ENCODE measurements at places on chromosomes 5 and 9.

DNA sequence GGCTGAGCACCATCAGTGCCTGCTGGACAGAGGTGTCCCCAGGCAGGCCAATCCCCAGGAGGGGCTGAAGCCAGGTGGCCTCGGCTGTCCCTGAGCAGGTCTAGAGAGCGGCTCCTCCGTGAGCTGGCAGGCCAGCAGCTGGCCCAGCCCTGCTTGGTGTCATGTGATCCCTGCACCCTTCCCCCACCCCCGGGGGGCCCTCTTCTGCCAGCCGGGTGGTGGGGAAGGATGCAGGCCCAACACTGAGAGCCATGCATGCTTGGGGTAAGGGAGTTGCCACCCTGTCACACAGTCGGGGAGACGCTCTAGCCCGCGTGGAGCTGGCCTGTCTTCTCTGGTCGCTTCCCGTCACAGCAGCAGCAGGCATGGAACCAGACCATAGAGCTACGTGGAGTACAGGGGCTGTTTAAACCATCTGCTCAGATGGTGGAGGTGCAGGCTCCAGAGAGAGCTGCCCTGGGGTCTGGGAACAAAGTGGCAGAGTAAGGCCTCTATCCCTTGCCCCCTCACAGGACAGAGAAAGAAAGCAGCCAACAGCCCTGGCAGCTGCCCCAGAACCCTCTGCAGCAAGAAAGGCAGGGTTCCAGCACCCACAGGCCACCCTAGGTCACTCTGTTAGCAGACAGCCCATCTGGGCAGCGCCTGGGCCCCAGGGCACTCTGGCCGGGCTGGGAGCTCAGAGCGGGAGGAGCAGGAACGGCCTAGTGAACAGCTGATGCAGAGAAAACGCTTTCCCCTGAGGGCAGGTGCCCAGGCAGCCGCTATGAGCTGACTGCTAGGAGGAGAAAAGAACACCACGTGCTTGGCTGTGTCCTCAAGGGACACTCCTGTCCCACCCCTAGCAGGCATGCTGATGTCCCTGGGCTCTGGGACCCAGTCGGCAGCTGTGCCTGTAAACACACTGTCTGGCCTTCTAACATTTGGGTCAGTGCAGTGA, 6.8 kb downstream of the RALGDS start:
- DNase-seq: no peak

- DNase-seq: no peak
These were observed 83.9 kb downstream of the RIC1 start for GRCh38 chr9:5712651-5713390.

- peak; percentile 3 for DNase-seq
These were observed 47.6 kb downstream of the ACO1 start for GRCh38 chr9:32431940-32432555.

- DNase-seq: no peak
These were observed 1259.0 kb upstream of the NUDT12 start for GRCh38 chr5:104821606-104822005.

- DNase-seq: no peak
These were observed 51.5 kb downstream of the MLLT3 start for GRCh38 chr9:20570756-20571155.

- no peak for DNase-seq
These were observed 23.1 kb downstream of the ADRB2 start for GRCh38 chr5:148849461-148849860.

DNA sequence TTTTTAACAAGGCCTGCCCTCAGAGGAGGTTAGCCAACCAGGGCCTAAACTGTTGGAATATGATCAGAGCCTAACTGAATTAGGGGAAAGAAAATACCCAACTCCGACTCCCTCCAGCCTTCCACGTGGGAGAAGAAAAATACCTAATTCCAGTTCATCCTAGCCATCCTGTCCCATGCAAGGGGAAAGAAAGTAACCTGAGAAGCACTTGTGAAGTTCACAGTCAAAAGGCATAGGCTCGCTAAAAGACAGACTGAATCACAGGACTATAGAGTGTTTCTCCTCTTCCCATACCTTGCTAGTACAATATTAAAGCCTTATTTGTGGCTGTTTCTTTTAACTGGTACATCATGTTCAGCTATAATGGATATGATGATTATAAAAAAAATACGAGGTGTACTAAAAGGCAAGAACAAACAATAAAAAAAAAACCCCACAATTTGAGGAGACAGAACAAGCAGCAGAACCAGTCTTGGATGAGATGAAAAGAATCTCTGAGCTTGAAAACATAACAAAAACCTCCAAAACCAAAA, 18.0 kb upstream of the ATP10B start:
- no peak for DNase-seq

DNA sequence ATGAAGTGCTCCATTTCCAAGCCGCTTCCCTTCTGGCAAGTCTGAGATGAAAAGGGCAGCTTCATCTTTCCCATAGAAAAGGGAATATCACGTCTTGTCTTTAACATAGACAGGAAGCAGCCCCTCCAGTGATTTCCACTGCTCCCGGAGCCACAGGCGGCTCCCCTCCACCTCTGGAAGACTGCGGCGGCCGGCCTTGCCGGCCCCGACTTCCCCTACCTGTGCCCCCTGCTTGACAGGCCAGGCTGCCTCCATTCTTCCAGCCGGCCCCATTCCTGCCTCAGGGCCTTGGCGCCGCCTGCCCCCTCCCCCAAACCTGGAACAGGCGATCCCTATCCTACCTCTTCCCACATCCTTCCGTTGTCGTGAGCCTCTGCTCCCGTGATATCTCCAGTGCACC, 141.8 kb downstream of the ZNF354C start:
- no peak for DNase-seq

- DNase-seq: no peak
These were observed 14.8 kb upstream of the PHYHD1 start for GRCh38 chr9:128905964-128906363.

DNA sequence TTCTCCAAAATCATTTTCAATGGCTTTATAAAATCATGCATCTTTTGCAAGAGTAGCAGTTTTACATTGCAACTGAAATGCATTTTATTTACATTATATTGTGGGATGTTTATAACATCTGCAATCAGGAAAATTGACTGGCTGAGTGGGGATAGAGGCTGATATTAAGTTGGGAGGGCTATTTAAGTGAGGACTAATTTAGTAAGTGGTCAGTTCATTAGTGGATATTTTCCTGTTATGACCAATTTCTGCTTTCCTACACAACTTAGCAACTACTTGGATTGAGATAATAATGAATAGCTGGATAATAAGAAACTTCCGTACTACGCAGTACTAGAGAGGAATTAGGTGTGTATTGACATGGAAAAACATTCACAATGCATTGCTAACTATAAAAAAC, 92.9 kb upstream of the SSBP2 start:
- no peak for DNase-seq

DNA sequence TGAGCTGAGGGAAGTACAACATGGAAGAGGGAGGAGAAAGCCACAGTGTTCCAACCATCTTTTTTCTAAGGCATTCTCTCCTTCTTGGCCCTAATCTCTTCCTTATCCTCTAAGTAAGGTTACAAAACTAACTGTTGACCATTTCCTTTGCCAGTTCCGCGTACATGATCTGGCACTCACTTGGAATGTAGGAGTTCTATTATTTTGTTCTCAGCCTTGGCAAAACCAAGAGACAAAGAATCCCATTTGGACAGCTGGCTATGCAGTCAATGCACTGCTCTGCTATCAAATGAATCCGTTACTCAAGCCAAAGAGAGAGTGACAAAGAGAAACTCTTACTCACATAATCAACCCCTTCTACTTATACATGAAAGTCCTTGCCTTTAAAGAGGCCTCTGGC, 410.3 kb downstream of the DTWD2 start:
- no peak for DNase-seq

DNA sequence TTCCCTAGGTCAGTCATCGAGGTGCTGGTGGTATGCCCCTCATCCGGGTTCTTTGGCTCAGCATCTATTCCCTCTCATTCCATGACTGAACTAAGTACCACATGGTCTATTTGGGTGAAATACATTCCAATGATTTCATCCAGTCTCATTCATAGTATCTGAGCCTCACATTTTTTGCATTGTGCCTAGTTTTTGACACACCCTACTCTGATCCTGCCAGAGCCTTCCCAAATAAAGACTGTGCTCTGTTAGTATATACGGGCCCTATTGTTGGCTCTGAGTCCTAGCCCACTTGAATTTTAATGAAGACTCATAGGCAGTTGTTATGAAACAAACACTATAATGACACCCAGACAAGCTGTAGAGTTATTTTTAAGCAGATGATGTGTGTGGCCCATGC, 740.7 kb downstream of the CETN3 start:
- no peak for DNase-seq

DNA sequence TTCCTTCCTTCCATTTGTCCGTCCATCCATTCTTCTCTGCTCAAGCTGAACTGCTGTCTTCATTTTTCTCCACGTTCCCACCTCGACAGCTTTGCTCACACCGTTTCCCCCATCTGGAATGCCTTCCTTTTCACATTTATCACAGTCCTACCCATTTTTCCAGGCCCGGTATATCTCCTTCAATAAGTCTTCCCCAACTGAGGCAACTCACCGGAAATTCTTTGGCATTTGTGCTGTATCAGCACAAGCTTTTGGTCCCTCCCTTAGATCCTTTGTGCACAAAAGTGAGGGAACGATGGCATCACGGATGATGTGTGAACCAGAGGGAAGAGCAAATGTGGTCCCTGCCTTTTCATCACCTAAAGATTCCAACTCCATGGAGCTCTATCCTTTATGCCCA, 45.6 kb upstream of the INSYN2B start:
- DNase-seq: no peak

- no peak for DNase-seq
These were observed 54.4 kb downstream of the SMIM23 start for GRCh38 chr5:171840066-171840465.

DNA sequence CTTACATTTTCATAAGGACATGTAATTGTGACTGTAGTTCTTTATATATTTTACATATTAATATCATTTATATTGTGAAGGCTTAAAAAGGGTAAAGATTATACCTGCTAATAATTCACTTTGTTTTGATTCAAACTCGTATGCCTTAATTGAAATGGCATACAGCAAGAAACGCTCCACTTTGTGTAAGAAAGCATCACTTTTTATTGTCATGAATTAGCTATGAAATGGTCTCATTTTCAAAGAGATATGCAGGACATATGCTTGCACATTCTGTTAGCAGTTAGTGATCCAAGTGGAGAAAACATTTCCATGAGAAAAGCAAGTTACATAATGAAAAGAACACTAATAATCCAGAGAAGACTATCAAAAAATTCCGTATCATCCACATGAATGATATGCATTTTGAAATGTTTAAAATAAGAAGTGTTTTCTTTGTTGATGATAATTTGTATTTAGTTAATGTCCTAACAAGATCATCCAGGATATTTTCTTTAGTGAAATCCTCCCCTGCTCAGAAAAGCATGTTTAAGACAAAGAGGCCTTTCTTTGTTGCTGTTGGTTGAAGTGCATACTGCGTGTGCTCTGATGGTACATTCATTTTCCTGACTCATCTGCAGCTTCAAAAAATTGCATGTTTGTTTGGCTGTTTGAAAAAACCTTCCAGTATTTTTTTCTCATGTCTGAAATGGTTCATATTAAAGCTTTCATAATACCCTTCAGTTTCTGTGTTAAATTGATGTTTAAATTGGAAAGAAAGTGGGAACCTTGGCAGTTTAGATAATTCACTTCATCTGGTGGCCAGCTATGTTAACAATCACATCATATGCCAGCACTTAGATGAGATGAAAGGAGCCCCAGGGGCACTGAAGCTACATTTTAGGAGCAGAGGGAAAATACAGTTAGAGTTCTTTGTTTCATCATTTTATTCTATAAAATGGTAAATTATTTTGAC, 242.2 kb downstream of the CSNK1G3 start:
- no peak for DNase-seq

DNA sequence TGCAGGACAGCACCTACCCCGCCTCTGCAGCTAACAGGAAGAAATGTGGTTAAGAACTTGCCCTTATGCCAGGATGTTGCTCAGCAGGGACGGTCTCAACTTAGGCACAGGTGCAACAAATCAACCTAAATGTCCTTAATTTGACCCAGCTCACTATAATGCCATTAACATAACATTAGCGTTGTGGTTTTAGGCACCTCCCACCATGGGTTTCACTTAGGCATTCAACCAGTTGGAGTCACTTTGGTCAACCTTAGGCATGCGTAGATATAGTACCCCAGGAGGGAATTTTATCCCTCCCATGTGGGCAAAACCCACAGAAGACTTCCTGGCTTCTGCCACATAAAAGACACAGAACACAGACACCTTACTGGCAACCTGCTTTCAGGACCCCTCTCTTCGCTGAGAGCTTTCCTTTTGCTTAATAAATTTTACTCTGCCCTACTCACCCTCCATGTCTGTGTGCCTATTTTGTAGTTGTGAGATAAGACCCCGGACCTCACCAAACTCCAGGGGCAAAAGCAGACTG, 8.7 kb upstream of the ERAP1 start:
- DNase-seq: peak; percentile 12

- DNase-seq: no peak
These were observed 46.6 kb downstream of the CFAP95 start for GRCh38 chr9:69867081-69867814.

- DNase-seq: no peak
These were observed 56.8 kb upstream of the OLFM1 start for GRCh38 chr9:135030566-135031226.

DNA sequence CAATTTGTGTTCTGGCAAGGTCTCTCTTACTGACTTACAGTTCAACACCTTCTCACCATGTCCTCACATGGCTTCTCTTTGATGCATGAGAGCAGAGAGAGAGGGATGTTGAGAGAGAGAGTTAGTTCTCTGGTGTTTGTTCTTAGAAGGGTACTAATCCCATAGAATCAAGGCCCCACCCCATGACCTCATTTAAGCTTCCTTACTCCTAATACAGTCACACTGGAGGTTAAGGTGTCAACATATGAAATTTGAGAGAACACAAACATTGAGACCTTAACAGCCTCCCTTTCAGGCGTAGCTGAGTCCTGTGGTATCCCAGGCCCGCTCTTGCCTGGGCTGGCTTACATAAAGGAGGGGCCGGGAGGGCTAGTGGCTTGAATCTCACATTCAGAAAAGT, 10.6 kb upstream of the SEMA6A start:
- no peak for DNase-seq

- DNase-seq: no peak
These were observed 164.1 kb upstream of the ZNF618 start for GRCh38 chr9:113712053-113712452.
